ENCODE measurements at places on chromosomes 11 and 22.

DNA sequence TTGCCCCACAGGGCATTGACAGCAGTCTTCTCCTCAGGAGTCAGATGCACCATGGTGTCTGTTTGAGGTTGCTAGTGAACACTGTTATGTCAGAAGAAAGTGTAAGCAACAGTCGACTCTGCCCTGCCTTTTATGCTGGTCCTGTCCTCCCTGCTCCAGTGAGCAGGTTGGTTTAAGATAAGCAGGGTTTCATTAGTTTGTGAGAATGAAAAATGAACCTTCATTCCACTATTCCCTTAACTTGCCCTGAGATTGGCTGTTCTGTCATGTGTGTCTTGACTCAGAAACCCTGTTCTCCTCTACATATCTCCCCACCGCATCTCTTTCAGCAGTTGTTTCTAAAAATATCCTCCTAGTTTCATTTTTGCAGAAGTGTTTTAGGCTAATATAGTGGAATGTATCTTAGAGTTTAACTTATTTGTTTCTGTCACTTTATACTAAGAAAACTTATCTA, at the start of gene HBD:
HBD (minus strand) TSS at position 103 of the 454 bp plus-strand sequence; CDS start at position 53, 50 bp downstream.
- H3K36me3 ChIP-seq = no peaks in the 10 kb centered on the region
- H3K4me1 ChIP-seq = peaks cover 3% of the 10 kb centered on the region
- H3K27ac ChIP-seq = no peak within 1 kb of the TSS
- H3K27me3 ChIP-seq = no peaks in the 10 kb centered on the region
- H3K4me3 ChIP-seq = no peak within 1 kb of the TSS

DNA sequence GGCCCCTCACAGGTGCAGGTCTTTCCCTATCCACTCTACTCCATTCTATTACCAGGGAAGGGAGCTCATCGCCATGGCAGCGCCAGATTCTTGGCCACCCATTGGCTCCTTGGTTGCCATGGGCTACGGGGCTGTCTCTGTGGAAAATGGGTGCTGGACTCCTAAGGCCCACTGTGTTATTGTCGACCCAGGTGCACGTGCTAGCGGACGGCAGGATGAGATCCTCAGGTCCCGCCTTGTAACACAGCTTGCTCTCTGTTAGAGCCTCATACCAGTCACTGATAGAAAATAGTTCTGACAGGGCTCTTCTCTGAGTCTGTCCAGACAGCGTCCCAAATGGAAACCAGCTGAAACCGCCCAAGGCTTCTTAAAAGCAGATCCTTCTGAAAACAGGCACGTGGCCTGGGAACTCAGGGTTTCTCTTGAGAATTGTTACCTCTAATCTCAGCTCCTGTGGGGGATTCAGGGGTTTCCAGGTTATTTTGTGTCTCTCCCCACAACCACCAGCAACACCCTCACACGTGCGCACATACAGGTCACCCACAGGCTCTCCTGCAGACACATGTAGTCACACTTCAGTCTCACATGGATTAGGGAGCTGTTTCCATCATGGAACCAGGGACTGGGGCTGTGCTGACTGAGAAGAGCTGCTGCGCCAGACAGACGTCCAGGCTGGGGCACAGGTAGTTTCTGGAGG, 1.5 kb downstream of the TUB start:
- no peak overlapping the region for H3K27ac ChIP-seq
- H3K4me3 ChIP-seq = no peak overlapping the region
- DNase-seq = no peak
- H3K27me3 ChIP-seq = peaks cover 66% of the 10 kb centered on the region
- no peaks in the 10 kb centered on the region for H3K36me3 ChIP-seq

DNA sequence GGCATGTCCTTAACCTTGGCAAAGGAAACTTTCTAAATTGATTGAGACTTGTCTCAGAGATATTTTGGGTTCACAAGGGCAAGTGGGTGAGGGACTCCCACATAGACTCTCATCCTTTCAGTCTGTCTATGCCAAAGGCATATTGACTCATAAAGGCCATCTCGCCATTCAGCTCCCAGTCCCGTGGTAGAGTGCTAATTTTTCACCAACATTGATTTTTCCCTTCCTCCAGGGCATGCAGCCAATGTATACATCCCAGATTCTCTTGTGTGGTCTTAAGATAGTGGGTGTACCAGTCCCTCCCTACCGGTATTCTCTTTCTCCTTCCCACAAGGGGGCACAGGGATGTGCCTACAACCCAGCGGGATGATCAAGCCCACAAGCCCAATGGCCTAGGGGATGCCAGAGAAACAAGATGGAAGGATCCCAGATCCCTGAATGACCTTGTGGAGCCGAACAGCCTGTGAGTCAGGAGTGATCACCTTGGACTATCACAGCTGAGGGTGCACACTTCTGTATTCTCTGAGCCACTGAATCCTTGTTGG, 7.9 kb downstream of the C11orf96 start:
- no peak overlapping the region for H3K27ac ChIP-seq
- DNase-seq = no peak
- peaks cover 38% of the 10 kb centered on the region for H3K27me3 ChIP-seq

GRCh38 chr11:121018746-121019145, 5.2 kb upstream of the TBCEL start:
- H3K27ac ChIP-seq = no peak overlapping the region
- no peaks in the 10 kb centered on the region for H3K4me1 ChIP-seq
- H3K4me3 ChIP-seq = no peak overlapping the region
- no peak for DNase-seq
- no peaks in the 10 kb centered on the region for H3K36me3 ChIP-seq

- no peak for DNase-seq
- H3K4me1 ChIP-seq = peaks cover 36% of the 10 kb centered on the region
- no peaks in the 10 kb centered on the region for H3K36me3 ChIP-seq
- H3K4me3 ChIP-seq = no peak overlapping the region
- no peaks in the 10 kb centered on the region for H3K27me3 ChIP-seq
Measured at GRCh38 chr11:86143087-86144030, 74.5 kb upstream of the PICALM start.

- no peaks in the 10 kb centered on the region for H3K36me3 ChIP-seq
- H3K27me3 ChIP-seq = no peaks in the 10 kb centered on the region
- no peak overlapping the region for H3K4me3 ChIP-seq
Measured at GRCh38 chr11:120196826-120197225, 14.0 kb upstream of the OAF start.

GRCh38 chr11:62172294-62172693, 17.7 kb upstream of the SCGB1D1 start:
- no peak overlapping the region for H3K27ac ChIP-seq
- H3K4me3 ChIP-seq = no peak overlapping the region
- H3K27me3 ChIP-seq = peaks cover 2% of the 10 kb centered on the region

DNA sequence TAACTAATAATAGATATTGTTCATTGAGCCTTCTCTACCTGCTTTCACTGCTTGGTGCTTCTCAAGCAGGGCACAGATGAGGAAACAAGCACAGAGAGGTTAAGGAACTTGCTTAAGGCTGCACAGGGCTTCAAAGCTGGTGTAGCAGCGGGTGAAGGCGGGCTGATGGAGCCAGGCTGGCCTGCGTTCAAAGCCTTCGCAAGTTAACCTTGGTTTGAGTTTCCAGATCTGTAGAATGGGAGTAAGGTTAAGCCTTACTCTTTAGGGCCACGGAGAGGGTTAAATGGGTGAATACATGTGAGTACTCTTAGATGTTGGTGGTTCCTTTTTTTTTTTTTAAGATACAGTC, 36.2 kb upstream of the EIF3D start:
- DNase-seq = no peak
- no peaks in the 10 kb centered on the region for H3K36me3 ChIP-seq
- no peaks in the 10 kb centered on the region for H3K4me1 ChIP-seq
- no peak overlapping the region for H3K27ac ChIP-seq
- no peaks in the 10 kb centered on the region for H3K27me3 ChIP-seq
- H3K4me3 ChIP-seq = no peak overlapping the region

GRCh38 chr22:31122532-31123291, at the start of gene INPP5J:
Gene INPP5J, plus strand, starts transcription at chr22:31122966. Its CDS starts 49 bp downstream, at chr22:31123015.
- H3K4me3 ChIP-seq = no peak within 1 kb of the TSS
- DNase-seq = no peak
- H3K36me3 ChIP-seq = no peaks in the 10 kb centered on the region

DNA sequence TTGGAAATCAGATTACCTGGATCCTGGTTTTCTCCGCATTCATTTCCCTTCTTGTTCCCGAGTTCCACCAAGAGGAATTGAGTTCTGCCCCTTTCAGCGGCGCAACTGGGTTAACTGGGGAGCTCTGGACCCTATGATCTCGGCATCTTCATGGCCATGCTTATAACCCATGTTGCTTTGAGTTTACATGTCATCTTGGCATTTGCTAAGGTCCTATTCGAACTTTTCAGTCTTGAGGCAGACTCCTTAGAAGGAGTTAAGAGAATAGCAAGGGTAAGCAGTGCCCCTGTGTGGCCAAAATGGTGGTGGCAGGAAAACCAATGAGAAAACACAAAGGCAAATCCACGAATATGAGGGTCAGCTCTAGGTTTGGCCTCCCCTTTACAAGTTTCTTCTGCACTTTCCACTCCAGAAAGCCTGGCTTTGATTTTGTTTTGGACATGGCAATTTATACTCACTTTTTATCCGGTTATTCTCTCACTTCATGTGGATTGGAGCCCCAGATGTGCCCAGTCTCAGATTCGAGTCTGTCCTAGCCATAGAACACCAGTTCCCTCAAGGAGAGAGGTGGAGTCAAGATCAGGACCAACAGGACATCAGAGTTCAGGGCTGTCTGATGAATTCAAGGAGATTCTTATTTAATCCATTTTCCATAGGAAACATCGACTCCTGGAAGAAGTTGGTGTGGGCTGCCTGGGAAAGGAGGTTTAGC, 55.3 kb upstream of the FBXO3 start:
- DNase-seq = peak; percentile 17
- peak overlapping the region; percentile 11 for H3K4me3 ChIP-seq
- H3K27ac ChIP-seq = no peak overlapping the region

GRCh38 chr11:62579252-62579651, 5.6 kb upstream of the EEF1G start:
- H3K27me3 ChIP-seq = no peaks in the 10 kb centered on the region
- H3K36me3 ChIP-seq = peaks cover 30% of the 10 kb centered on the region
- peaks cover 6% of the 10 kb centered on the region for H3K4me1 ChIP-seq
- no peak overlapping the region for H3K4me3 ChIP-seq

DNA sequence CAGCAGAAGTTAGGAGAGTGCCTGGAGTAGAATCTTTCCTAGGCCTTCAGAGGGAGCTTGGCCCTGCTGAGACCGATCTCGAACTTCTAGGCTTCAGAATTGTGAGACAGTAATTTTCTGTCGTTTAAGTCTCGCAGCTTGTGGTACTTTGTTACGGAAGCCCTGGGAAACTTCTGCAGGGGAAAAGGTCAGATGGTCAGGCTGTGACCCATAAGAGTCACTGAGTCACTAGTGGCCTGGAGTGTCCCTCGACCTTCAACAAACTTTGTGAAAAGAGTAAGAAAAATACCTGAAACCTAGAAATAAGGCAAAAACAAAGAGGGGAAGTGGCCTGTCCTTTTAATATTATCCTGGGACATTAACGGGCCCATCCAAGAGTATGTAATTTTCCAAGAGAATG, 34.6 kb downstream of the CSNK2A3 start:
- DNase-seq = no peak
- no peak overlapping the region for H3K27ac ChIP-seq
- H3K36me3 ChIP-seq = no peaks in the 10 kb centered on the region
- H3K27me3 ChIP-seq = peaks cover 4% of the 10 kb centered on the region

DNA sequence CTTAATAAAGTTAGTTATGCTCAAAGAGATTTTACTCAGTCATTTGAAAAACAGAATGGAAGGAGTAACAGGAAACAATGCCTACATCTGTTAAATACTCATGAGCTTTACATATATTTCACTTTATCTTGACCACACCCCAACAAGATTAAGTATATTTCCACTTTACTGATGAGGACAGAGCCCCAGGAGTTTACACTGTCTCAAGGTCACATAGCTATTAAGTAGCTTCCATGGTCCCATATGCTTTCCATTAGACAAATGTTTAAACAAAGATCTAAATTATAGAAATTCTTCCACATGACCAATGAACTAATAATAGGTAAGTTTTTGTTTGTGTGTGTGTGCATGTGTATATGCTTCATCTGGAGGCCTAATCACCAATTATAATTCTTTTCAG, 30.2 kb downstream of the MRTFA start:
- no peaks in the 10 kb centered on the region for H3K27me3 ChIP-seq
- H3K4me1 ChIP-seq = peaks cover 5% of the 10 kb centered on the region
- no peak for DNase-seq
- H3K27ac ChIP-seq = no peak overlapping the region
- H3K36me3 ChIP-seq = no peaks in the 10 kb centered on the region
- no peak overlapping the region for H3K4me3 ChIP-seq

DNA sequence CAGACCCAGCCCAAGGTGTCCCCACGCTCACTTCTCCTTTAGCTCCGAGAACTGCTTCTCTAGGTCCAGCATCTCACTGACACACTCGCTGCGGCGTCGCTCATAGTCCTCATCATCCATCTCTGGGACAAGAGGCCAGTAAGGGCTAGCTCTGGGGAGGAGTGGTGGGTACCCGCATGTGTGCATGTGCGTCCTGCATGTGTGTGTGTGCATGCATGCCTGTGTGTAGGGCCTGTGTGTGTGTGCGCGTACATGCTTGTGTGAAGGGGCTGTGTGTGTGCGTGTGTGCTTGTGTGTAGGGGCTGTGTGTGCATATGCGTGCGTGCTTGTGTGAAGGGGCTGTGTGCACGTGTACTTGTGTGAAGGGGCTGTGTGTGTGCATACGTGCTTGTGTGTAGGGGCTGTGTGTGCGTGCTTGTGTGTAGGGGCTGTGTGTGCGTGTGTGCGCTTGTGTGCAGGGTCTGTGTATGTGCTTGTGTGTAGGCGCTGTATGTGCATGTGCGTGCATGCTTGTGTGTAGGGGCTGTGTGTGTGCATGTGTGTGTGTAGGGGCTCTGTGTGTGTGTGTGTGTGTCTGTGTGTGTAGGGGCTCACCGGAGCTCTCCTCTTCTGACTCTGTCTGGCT, 3.3 kb downstream of the BRMS1 start:
- no peak overlapping the region for H3K4me3 ChIP-seq

GRCh38 chr22:22019659-22020424, 37.3 kb upstream of the TOP3B start:
- no peaks in the 10 kb centered on the region for H3K36me3 ChIP-seq
- no peak overlapping the region for H3K4me3 ChIP-seq

- H3K36me3 ChIP-seq = no peaks in the 10 kb centered on the region
- H3K27me3 ChIP-seq = peaks cover 44% of the 10 kb centered on the region
- no peak within 1 kb of the TSS for H3K4me3 ChIP-seq
- no peaks in the 10 kb centered on the region for H3K4me1 ChIP-seq
- no peak for DNase-seq
- H3K27ac ChIP-seq = no peak within 1 kb of the TSS
Measured at GRCh38 chr11:92224407-92225124, at the start of gene FAT3. Gene FAT3, plus strand, starts transcription at chr11:92224818. Its CDS starts 127,295 bp downstream, at chr11:92352113.

DNA sequence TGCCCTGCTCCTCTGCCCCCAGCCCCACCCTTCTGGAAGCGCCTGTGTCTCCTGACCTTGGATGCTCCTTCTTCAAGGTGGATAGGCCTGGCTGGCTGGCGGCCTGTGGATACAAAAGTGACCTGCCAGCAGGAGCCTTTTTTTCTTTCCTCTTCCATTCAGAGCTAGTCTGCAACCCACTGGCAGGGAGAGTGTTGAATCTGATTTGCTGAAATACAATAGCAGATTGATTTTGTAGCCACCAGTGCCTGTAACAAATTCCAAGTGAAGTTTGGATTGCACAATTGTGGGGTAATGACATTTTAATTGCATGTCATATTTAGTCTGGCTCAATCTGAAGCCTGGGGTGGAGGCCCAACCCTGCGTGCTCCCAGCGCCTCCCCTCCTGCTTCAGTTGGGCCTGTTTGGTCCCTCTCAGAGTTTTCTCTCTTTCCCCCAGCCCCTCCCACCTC, 97.2 kb downstream of the GRIK4 start:
- H3K4me1 ChIP-seq = no peaks in the 10 kb centered on the region
- H3K4me3 ChIP-seq = no peak overlapping the region
- no peak for DNase-seq
- H3K27me3 ChIP-seq = peaks cover 9% of the 10 kb centered on the region
- no peaks in the 10 kb centered on the region for H3K36me3 ChIP-seq
- H3K27ac ChIP-seq = no peak overlapping the region

- H3K4me1 ChIP-seq = no peaks in the 10 kb centered on the region
- H3K4me3 ChIP-seq = no peak overlapping the region
- H3K36me3 ChIP-seq = no peaks in the 10 kb centered on the region
- H3K27me3 ChIP-seq = peaks cover 13% of the 10 kb centered on the region
Measured at GRCh38 chr11:124536520-124536919, 6.9 kb downstream of the OR8B12 start.

Data from T-cell (primary cell).